Right ventricle myocardium superior (tissue), 1 donor: ENCODE measurements at places on chromosomes 4 and X. TPM values are rescaled to one million over a fixed set of nuclear protein-coding genes. Genes with fewer than 3 reads are reported as not detected.

The DCAF8L1 gene
- total RNA-seq, result not detected

- no peak for DNase-seq
Observed at GRCh38 chr4:14659286-14659685, 343.0 kb upstream of the CPEB2 start.

The HCCS gene
- total RNA-seq, result 54.6 TPM

The SOX3 gene
- not detected for total RNA-seq

The MAGEA2 gene
- not detected for total RNA-seq
